Lung (tissue), 17 donors: ENCODE measurements at places on chromosomes 13 and 19. TPM values are rescaled to one million over a fixed set of nuclear protein-coding genes. Genes with fewer than 3 reads are reported as not detected.

- H3K27me3 ChIP-seq: no peaks in the 10 kb centered on the region
- H3K27ac ChIP-seq: no peak overlapping the region
- no peak for DNase-seq
These were observed 2411.1 kb downstream of the PCDH9 start for GRCh38 chr13:64819081-64819480.

DNA sequence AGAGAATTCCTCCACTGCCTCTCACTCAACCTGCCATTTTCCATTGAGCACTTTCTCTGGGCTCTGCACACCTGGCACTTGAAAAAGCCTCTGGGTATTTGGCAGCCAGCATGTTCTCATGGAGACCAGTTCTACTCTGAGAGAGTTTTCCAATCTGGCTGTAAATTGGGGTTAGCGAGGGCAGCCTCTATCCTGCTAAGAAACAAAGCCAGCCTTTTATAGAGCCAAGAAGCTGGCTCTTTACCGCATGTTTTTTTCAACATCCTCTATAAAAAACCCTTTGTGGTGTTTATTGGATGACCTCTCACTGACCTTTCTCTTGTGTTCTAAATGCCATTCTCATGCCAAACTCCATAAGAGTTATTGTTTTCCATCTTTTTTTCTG lies 52.6 kb upstream of the RCBTB2 start:
- no peak overlapping the region for H3K4me3 ChIP-seq
- H3K36me3 ChIP-seq: no peaks in the 10 kb centered on the region
- H3K27ac ChIP-seq: no peak overlapping the region
- no peaks in the 10 kb centered on the region for H3K27me3 ChIP-seq

DNA sequence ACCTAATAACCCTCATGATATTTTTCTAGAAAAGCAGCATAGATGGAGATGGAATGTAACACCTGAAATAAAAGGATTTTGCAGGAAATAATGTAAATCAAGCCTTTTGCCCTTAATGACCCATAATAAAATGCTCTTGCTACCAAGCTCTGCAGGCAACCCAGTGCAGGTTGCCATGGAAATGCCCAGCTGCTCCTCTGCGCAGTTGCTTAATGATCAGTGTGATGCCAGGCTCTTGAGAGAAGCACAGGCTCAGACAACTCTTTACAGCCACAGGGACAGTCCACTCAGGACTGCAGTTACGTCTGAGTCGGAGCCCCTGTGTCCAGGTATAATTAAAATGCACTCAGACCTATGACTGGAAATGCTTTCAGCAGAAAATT lies 165.5 kb downstream of the LACC1 start:
- DNase-seq: no peak
- H3K4me1 ChIP-seq: no peaks in the 10 kb centered on the region
- no peak overlapping the region for H3K27ac ChIP-seq
- no peak overlapping the region for H3K4me3 ChIP-seq
- no peaks in the 10 kb centered on the region for H3K36me3 ChIP-seq

DNA sequence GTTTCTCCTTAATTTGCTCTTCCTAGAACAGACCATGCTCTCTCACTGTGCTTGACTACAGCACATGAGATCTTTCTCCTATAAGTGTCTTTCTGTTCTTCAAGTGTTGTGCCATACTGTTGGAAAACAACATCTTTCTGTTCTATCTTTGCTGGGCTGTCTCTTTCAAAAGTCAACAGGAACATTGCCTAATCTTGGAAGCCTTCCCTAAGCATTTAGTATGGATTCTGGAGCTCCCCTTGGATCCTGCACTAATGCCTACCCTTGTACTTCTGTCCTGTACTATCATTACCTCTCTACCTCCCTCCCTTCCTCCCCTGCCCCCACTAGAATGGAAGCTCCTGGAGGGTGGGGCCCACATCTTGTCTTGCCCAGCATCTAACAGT lies 26.8 kb downstream of the STARD13 start:
- H3K27me3 ChIP-seq: no peaks in the 10 kb centered on the region
- H3K4me1 ChIP-seq: peaks cover 53% of the 10 kb centered on the region
- peaks cover 1% of the 10 kb centered on the region for H3K36me3 ChIP-seq
- DNase-seq: peak; percentile 83
- H3K27ac ChIP-seq: peak overlapping the region; percentile 82
- no peak overlapping the region for H3K4me3 ChIP-seq

LGALS14 gene
- total RNA-seq: not detected

GRCh38 chr19:10335352-10335985 lies 2.1 kb upstream of the RAVER1 start:
- H3K4me1 ChIP-seq: peaks cover 9% of the 10 kb centered on the region

PSG6 gene
- not detected for total RNA-seq

DNA sequence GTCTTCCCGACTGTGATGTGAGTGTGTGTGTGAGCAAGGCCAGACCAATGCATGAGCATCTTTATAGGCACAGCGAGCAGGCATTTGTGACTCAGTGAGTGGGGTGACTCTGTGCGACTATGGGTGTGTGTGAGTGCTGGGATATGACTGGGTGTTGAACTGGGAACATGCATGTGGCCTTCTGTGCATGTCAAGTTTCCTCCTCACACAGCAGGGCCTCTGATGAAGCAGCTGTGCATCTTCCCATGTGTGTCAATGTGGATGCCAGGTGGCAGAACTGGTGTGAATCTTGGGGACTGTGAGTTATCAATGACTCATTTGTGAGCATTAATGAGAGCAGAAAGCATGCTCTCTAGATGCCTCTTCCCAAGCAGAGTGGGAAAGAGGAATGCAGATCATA lies 12.1 kb upstream of the LGALS14 start:
- no peaks in the 10 kb centered on the region for H3K36me3 ChIP-seq
- H3K27ac ChIP-seq: no peak overlapping the region
- peaks cover 13% of the 10 kb centered on the region for H3K27me3 ChIP-seq
- DNase-seq: no peak
- H3K4me3 ChIP-seq: no peak overlapping the region
- H3K4me1 ChIP-seq: no peaks in the 10 kb centered on the region

- no peaks in the 10 kb centered on the region for H3K36me3 ChIP-seq
- H3K27ac ChIP-seq: no peak overlapping the region
- DNase-seq: no peak
- H3K4me3 ChIP-seq: no peak overlapping the region
- no peaks in the 10 kb centered on the region for H3K27me3 ChIP-seq
These were observed 277.6 kb downstream of the SLITRK6 start for GRCh38 chr13:85521657-85522056.

- H3K36me3 ChIP-seq: no peaks in the 10 kb centered on the region
- H3K4me3 ChIP-seq: no peak overlapping the region
- peaks cover 17% of the 10 kb centered on the region for H3K27me3 ChIP-seq
- no peak overlapping the region for H3K27ac ChIP-seq
- no peak for DNase-seq
- H3K4me1 ChIP-seq: peaks cover 13% of the 10 kb centered on the region
These were observed 43.1 kb downstream of the CYP4F22 start for GRCh38 chr19:15551293-15552004.

DNA sequence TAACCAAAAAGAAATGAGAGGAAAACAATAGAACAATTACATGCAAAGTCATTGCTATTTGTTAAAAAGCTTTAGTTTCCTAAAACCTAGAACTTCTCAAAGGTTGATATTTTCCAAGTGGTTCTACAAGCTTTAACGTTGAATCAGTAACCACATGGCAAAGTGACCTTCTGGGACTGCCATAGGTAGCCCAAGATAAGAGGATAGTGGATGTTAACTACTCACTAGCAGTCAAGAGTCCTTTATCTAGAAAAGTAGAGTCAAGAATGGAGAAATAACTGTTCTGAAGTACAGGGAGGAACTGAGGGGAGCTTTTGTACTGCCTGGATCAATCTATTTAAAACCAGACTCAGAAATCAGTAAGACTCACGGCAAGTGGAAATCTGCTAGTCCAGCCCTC lies 9.9 kb upstream of the SLC46A3 start:
- no peak for DNase-seq
- peaks cover 4% of the 10 kb centered on the region for H3K27me3 ChIP-seq
- no peaks in the 10 kb centered on the region for H3K36me3 ChIP-seq
- no peaks in the 10 kb centered on the region for H3K4me1 ChIP-seq

MYH14 gene
- 142 TPM for total RNA-seq

CEACAM4 gene
- 15.9 TPM for total RNA-seq

CKAP2 gene
- total RNA-seq: 19.2 TPM

PDX1 gene
- total RNA-seq: not detected
